ENCODE measurements at places on chromosomes 4 and X.

- DNase-seq = no peak
Measured at GRCh38 chr4:187433141-187433540, 562.4 kb upstream of the ZFP42 start.

- DNase-seq = no peak
Measured at GRCh38 chr4:114161809-114162208, 182.4 kb upstream of the ARSJ start.

DNA sequence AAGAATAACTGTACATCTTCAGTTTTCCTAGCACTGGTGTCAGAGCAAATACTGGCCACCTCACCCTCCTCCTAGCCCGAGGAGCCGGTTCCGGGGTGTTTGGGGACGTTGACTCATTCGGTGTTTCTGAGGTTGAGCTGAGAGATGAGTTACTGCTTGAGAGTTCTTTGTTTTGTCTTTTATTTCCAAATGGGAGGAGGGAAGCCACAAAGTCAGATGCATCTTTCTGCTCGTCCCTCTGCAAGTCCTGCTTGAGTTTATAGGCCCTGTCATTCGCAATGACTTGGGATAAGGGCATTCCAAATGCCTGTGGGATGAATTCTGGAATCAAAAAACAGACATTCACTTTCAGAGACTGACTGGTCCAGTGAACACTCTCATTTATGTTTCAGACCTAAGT lies 77.5 kb downstream of the HCCS start:
- DNase-seq = no peak

GRCh38 chr4:80927420-80927819 lies 103.1 kb upstream of the BMP3 start:
- DNase-seq = no peak

- no peak for DNase-seq
Measured at GRCh38 chrX:154712781-154713740, 37.8 kb downstream of the GAB3 start.

- DNase-seq = no peak
Measured at GRCh38 chrX:43345166-43345565, 310.9 kb upstream of the MAOA start.

DNA sequence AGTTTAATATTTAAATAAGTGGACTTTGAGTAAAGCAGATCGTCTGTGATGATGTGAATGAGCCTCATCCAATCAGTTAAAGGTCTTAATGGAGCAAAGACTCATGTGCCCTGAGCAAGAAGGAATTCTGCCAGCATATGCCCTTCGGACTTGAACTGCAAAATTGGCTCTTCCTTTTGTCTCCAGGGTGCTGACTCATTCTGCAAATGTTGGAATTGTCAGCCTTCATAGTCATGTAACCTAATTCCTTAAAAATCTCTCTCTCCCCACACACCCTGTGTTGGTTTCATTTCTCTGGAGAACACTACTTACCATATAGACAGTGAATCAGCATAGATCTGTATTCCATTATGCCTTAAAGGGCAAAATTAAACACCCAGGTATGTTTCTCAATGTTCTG lies 609.8 kb upstream of the GALNTL6 start:
- DNase-seq = no peak

DNA sequence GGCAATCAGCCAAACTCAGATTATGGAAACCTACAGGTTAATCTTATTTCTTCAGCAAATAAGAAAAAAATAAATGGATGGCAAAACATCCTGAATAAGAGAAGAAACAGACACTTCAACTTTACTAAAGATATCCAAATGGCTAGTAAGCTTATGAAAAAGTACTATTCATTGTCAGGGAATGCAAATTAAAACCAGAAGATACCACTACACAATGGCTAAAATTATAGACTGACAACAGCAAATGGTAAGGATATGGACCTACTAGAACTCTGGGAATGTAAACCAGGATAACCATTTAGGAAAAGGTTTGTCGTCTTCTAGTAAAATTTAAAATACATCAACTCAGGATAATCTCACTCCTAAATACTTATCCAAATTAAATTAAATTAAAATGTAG lies 24.3 kb downstream of the GRSF1 start:
- no peak for DNase-seq

DNA sequence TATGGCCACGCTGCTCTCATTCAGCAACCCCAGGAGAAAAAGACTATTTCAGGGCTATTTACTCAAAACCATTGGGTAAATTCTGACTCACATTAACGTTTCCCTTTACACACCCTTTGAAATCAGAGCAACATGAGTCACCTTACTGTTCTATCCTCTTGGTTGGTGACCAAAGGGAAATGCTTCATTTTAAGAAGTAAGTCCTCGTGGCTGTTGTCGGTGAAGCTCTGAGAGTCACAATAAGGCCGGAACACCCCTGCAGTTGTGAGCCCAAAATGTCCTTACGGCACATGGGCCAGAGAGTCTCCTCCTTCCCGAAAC lies 56.3 kb upstream of the SPRY1 start:
- no peak for DNase-seq

- DNase-seq = no peak
Measured at GRCh38 chr4:152094970-152095700, 334.3 kb upstream of the GATB start.

DNA sequence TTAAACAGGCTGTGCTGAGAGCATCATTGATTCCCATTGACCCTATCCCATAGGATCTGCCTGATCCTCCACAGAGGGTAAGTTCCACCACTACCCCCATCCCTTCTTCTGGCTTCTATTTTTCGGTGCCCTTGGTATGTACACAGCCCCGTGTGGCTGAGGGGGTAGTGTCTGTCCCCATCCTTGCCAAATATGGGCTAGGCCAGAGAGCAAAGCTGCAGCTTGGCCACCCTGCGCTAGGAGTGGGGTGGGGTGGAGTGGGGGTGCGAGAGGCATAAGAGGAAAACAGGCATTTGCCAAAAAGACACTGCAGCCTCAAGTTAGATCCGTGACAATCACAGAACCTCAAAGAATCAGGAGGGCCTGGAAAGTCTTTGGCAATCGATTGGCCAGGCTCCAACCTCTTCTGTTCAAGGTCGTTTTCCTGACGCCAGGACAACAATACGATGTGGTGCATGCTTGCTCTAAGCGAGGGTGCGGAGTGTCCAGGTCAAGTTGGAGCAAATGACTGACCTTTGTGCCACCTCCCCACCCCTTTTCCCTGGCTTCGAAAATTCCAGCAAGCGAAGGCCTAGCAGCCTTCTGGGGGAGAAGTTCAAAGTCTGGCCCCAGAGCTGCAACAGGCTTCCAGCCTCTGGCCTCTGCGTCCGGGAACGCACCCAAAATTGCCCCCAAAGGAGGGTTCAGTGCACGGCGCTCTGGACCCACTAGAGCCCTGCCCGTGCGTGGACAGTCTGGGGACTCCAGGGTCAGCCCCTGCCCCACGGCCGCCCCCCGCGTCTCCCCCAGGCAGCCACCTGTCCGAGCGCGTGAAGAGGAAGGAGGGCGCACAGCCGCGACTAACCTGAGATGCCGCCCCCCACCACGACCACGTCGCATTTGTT lies 598 bp downstream of the MAOB start:
- peak; percentile 10 for DNase-seq

DNA sequence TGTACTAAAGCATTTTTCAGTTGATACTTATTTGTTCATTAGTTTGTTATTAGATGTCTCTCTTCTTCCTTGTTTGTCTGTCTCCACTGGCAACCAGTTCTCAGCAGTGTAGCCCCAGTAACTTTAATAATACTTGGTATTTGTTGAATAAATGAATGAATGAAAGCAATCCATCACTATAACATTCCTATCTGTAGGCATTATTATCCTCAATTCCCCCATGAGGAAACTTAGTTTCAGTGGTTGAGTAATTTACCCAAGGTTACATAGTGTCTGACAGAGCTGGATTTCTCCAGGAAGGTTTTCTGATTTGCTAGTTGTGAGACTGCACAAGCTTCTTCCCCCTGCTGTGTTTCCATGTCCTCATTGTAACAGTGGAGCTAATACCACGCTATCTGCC lies 27.8 kb upstream of the MAOB start:
- DNase-seq = no peak

GRCh38 chrX:127038065-127038464 lies 218.5 kb downstream of the PRR32 start:
- no peak for DNase-seq

- no peak for DNase-seq
Measured at GRCh38 chr4:5044341-5044740, 6.9 kb upstream of the STK32B start.

GRCh38 chr4:63393544-63393943 lies 1015.7 kb downstream of the TECRL start:
- DNase-seq = no peak

DNA sequence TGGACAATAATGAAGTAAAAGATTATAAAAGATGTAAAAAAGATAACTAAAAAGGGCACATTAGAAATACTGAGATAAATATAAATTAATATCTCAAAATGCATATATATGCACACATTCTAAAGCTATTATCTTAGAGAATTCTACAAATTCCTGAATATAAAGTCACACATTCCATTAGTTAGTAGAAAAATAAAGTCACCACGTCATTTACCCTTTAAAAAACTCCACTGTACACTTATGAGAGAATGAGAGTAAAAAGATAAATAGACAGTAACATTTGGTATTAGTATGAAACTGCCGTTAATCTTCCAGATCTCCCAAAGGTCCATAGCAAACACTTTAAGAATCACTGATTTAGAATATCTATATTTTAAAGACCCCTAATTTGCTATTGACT lies 67.2 kb upstream of the IL15 start:
- no peak for DNase-seq

- DNase-seq = no peak
Measured at GRCh38 chrX:133477986-133478385, 62.7 kb upstream of the GPC4 start.

GRCh38 chrX:130952266-130953043 lies 49.4 kb upstream of the ENOX2 start:
- no peak for DNase-seq

DNA sequence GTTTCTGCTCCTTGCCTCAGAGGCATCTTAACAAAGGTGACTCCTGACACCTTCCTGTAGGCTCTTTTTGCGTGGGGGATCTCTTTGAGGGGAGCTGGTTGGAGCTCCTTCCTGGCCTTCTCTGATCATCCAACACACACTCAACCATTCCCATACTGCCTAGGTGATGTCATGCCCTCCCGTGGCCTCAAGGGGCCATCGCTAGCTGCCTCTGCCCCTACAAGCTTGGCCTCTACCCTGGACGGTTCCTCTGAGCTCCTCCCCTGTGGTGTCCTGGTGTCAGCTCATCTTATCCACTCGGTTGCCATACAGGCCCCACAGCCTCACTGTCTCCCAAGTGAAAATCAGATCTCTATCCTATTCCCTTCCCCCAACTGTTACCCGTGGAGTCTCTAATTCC lies 13.7 kb upstream of the ZNF185 start:
- no peak for DNase-seq

- no peak for DNase-seq
Measured at GRCh38 chr4:21507439-21507838, 441.1 kb downstream of the KCNIP4 start.

GRCh38 chr4:75821216-75821615 lies 81.0 kb downstream of the PPEF2 start:
- DNase-seq = no peak

- DNase-seq = no peak
Measured at GRCh38 chrX:152907084-152907651, 9.3 kb downstream of the ZNF185 start.

DNA sequence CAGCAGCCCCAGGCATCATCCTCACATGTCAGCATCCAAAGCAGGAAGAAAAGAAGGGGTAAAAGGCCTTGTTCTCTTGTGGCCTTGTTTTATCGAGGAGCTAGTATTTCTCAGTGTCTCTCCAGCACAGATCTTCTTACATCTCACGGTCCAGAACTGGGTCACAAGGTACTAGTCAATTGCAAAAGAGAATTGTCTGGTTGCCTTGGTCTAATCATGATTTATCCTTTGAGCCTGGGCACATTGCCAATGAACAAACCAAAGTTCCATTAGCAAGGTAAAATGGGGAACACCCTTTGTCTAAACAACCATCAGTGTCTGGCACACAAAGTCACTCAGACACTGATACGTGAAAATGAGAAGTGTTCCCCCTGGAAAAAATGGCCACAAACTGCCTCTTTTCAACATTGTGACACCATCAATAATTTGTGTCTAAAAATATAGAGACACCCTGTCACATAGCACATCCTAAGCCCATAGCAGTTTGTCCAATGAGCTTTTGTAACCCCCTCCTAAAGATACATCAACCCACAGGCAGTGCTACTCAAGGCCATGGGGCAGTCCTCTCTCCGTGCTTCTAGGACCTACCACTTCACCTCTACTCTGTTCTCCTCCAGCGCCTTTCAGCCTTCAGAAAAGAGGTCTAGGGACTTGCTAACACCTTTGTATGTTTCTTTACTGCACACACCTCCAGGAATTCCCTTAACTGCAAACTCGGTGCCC lies 534.4 kb downstream of the MID1IP1 start:
- no peak for DNase-seq

DNA sequence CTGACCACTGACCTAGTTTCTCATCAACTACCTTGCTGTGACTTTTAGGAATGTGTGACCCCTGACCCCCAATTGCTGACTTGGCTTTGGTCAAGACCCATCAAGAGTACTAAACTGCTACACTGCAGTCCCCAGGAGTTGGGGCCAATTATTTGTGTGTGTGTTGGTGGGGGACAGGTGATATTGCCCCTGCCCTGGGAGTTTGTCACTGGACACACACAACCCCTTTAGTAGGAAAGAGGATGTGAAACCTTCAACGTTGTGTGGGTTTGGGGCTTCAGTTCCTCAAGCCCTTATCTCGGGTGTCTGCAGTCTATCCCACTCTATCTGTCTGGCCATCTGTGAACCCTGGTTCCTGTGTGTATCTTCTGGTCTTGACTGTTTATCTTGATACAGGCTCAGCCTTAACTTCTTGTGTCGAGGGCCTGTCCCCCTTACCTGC lies 6.5 kb downstream of the SASH3 start:
- peak; percentile 24 for DNase-seq

DNA sequence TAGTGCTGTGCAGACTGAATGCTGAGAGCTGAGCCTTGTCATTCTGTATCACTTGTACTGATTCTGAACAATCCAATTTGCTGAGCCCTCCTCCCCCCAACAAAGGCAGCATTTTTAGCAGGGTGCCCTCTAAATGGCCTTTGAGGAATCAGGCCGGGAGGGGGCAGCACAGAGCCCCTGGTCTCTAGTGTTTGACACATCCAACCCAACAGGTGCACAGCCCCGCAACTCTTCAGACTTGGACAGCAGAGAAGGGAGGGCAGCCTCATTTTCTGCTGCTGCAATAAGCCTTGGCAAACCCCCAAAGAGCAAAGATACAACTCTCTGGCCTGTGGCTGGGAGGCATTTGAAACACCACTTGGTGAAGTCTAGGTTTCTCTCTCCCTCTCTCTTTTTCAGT lies 3.4 kb downstream of the ATP1B4 start:
- peak; percentile 38 for DNase-seq

DNA sequence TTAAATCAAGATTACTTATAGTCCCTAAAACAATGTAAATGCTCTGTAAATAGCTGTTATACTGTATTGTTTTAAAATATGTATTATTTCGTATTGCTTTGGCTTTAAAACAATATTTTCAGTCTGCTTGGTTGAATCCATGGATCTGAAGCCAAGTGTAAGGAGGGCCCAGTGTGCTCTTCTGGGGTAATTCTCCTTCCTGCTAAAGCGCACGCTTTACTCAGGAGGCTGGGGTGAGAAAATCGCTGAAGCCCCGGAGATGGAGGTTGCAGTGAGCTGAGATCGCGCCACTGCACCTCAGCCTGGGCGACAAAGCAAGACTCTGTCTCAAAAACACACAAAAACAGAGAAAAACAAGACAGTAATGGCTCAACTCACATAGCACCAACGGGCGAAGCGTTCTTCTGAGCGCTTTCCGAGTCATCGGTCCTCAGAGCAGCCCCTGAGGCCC lies 391 bp upstream of the IDUA start:
- DNase-seq = no peak

GRCh38 chr4:48967101-48967500 lies 19.0 kb upstream of the CWH43 start:
- DNase-seq = no peak

GRCh38 chr4:2804973-2805501 lies 12.2 kb downstream of the SH3BP2 start:
- no peak for DNase-seq

All from transverse colon (tissue), 4 donors.